ENCODE measurements at places on chromosomes 3 and 15.

DNA sequence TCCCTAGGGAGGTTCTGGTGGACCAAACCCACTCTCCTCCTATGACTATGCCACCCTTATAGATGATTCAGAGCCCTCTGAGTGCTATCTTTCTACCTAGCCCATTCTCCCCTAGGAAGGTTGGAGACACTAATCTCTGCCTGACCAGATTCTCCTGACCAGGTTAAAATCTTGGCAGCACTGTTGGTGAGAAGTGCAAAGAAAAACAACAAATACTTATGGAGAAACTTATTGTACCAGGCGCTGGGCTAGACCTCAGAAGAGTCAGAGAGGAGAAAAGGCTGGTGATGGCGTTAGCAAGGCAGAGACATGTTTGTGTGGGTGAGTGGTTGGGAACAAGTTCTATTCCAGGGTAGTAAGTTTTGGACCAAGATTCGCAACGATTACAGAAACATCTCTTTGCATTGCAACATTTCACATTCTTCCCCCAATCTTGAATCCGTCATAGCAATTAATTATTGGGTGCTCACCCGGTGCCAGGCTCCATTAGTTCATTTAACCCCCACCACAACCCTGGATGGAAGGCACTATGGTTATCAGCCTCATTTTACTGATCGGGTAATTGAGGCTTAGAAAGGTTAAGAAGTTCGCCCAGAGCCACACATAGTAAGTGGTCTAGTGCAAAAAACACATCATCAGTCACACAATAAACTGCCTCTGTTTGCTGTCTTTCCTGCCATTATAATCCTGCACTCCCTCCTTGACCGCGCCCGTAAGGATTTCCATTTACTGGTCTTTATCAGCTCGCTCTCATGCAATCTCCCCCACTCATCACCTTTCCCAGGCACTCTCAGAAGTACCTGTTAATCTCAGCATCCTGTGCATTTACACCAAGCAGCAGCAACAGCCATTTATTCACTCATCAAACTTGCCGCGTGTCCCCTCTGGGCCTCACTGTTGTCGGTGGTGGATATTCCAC, 655 bp upstream of the TSPAN3 start:
- no peak for DNase-seq

DNA sequence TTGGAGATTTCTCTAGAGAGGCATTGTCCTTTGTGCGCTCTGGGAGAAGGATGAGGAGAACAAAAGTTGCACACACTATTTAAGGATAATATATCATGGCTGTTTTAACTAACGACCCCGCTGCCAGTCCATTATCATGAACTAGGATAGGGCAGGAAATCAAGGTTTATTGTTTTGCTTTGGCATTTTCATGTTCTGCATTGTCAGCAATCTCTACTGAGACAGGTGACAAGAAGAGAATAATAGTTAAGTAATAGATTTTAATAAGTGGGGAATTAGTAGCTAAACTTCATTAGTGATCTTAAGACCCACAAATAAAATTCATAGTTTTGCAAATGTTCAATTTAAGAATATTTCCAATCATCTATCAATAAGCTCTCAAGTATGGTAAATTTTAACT, 20.6 kb upstream of the GMNC start:
- no peak for DNase-seq

DNA sequence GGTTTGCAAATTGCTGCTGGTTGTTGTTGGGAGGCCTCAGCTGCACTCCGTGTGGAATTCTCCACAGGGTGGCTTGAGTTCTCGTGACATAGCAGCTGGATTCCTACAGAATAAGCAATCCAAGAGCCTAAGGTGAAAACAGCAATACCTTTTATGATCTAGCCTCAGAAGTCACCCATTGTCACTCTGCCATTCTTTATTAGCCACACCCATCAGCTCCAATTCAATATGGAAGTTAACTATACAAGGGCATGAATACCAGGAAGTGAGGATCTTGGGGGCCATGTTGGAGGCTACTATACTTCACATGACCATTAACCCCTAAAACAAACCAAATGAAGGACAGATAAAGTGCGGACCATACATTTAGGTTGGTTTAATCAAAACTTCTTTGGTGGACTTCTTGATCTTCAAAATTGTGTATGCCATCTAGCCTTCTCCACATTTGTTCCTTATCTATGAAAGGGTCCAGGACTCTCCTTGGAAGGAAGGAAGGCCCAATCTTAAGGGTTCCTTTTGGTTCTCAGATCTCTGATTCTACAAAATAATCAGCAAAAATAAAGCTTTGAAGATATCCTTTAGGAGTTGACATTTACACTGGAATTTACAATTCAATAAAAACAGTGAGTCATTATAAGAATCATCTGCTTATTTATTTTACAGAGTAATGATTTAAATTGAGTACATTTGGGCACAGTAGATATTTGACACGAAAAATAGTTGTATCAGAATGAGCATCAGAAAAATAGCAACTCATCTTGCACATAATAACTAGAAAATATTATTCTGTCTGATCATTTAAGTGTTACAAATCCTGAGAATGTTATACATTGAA, 21.5 kb downstream of the CIAO2A start:
- DNase-seq: no peak

DNA sequence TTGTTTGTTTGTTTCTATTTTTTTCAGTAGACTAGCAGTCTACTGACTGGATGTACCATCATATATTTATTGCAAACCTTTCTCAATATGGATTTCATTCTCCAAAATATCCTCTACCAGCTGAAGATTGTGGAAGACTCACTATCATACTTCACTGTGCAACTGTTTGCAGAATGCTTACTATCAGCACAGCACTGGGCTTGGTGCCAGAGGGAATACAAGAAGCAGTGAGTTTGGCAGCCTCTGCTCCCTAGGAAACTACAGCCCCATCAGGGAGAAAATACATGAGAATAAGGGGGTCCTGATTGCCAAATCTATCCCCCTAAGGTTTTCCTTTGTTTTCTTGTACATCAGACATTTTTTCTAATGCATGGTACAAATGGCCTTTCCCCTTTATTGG, 27.5 kb downstream of the AQP9 start:
- DNase-seq: no peak

DNA sequence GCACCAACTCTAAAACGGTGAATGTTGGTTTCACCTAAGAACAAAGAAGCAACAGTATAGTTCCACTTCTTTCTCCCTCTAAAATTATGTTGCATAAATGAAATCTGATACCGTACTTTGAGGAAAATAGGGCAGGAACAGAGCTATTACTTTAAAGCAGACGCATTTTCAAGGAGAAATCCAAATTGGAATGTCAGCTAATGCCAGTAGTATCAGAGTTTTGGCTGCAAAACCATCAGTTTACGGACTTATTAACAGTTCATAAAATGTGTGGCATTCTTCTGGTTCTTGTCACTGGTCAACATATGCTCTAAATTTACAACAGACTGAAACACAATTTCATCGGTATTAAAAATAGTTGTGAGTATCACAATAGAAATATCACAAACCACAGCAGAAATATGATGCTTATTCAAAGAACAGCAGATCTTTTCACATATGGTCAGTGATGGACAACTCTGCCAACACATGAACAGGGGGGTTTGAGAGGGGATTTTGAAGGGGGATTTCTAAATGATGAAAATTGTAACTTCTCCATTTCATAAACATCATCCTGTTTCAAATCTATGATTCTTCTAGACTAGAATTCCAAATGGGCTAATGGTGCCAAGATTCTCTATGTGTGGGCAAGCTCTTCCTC, 38.7 kb upstream of the ROBO2 start:
- no peak for DNase-seq

DNA sequence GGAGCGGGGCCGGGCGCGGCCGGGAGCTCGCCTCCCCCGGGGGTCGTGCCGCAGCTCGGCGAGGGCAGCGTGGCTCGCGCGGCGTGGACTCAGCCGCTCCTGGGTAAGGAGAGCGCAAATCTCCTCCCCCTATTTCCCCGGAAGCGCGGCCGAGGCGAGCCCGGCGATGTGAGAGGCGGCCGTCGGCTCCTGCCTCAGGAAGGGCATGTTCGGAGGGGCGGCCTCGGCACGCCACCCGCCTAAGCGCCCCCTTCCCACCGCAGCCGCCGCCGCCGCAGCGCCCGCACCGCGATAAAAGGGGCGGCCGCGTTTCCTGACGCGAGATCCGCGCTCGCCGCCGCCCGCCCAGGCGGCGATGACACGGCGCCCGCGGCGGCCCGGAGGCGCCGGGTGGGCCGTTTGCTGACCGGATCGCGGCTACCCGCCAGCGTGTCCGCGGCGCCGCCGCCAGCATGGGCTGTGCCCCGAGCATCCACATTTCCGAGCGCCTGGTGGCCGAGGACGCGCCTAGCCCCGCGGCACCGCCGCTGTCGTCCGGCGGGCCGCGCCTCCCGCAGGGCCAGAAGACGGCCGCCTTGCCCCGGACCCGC, at the start of gene PDE8A:
TSS of gene PDE8A (plus strand) at position 146 of the 590 bp plus-strand sequence. CDS start at position 453, 307 bp downstream.
- DNase-seq: no peak

- DNase-seq: no peak
Observed at GRCh38 chr3:73480187-73480672, 144.5 kb downstream of the PDZRN3 start.

- no peak for DNase-seq
Observed at GRCh38 chr3:13130464-13131193, 57.4 kb upstream of the IQSEC1 start.

DNA sequence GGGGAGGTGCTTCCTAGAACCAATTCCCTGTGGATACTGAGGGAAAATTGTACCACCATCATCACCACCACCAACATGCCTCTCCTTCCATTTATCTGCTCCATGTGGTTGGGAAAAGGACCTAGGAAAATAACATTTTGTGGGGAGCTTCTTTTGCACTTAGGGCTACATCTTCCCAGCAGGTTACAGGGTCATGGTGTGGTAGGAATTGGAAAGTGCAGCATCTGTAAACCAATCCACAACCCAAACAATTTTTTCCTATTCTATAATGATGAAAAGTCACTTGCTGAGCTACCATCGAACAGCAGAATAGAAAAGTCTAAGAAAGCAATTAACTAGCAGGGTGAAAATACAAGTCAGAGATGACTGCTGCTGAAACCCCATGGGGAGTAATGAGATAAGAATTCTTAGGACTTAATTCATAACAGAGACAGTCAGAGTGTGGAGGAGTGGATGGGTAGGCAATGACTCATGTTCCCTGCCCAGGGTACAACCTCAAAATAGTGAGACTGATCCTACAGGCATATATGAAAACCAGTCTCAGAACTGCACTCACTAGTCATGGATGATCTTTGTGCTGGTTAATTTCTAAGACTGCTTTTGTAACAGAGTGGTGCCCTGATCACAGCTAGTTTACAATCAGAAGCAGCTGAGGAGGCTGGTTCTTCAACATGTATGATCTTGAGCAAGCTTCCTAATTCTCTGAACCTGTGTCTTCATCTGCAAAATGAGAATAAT, 38.1 kb upstream of the LEKR1 start:
- DNase-seq: no peak

DNA sequence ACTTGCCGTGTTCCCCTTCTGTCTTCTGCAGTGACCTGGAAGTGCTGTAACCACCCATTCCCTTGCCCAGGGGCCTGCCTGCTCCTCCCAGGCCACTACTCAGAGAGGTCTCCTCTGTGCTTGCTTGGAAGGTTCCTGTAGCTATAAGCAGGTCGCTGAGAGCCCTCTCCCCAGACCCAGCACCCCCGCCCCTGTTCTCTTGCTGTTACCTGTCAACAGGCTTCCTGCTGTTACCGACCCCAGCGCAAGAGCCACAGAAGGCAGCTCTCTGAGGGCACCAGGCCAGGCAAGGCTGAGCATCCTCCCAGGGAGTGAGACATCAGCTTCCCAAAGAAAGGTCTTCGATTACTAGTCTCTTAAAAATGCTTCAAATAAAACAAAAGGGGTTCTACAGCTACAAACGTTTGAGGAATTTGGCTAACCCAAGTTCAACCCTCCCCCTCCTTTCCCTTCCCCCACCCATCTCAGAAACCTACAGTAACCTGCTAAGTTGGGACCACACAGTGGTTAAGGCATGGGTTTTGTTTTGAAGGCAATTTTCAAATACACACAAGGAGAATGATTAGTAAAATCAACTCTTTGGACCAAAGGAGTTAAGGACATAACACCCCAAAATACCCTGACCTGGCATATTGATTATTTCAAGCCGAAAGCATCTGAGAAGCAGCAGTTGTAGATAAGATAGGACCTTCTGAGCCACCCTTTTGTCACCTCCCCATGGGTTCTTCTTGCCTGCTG, 74.9 kb upstream of the MFGE8 start:
- DNase-seq: no peak

GRCh38 chr3:135736740-135737139, 228.8 kb upstream of the PPP2R3A start:
- DNase-seq: no peak

DNA sequence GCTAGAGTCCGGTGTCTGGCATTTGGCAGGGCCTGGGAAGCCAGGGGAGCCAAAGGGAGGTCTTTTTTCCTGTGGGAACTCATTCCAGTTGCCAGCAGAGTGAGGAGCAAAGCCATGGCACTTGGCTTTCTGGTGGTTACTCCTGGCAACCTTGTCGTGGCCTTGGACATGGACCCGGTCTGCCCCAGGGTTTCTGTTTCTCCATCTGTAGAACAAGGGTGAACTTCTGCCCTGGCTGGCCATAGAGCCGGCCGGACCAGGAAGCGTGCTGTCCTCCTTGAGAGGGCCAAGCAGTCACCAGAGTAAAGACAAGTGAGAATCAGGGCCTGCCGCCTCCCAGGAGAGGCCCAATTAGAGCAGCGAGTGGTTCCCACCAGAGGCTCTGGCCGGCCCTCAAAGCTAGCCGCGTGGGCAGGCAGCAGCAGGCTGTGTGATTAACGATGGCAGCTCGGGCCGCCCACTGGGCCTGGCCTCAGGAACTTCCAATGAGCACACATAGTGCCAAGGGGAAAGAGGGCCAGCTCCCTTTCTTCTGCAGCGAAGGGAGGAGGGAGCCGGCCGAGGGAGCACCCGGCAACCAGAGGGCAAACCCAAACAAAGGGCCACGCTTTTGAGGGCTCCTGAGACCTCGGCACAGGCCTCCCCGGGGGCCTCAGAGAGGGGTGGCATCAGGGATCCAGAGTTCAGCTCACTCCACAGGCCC, 29.1 kb upstream of the ELP6 start:
- DNase-seq: peak; percentile 89

DNA sequence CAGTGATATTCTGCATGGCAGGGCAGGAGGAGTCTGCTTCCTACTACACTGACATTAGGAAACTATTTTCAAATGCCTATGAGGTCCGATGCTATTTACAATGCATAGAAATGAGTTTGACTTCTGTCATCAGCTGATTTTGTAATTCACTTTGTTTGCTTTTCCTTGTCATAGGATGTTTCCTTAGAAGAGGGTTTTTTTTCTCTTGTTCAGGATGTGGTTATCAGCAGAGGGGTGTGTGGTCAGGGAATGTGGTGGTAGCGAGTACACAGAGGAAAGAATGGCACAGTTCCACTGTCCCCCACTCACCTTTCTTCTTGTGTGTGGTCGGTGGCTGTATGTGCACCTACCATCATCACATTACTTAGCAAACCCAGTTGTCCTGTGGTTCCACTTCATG, 231.5 kb downstream of the LRTM1 start:
- DNase-seq: no peak

DNA sequence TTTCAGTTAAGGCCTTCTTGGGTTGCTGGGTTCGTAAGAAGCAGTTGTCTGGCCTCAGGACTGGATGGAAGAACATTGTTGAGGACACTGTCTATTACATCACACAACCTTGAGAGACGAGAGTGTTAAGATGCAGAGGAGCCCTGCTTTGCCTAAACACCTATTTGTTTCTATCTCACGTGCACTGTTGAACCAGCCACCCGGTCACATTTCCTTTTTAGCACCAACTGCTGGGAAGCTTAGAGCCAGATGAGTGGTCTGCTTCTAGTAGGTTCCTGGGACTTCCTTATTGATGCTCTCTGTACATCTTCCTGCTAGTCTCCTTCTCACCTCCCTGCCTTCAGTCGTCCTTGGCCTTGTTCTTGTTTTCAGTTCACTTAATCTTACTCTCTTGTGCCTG, 22.3 kb downstream of the CAND2 start:
- DNase-seq: no peak

GRCh38 chr3:16264174-16264707, 502 bp downstream of the DPH3 start:
- DNase-seq: no peak

Measured in hypothalamus (tissue), 51 donors.